ENCODE measurements at places on chromosomes 12 and 14.

- DNase-seq, result peak; percentile 19
Observed at GRCh38 chr14:51019089-51019488, 74.8 kb upstream of the PYGL start.

- DNase-seq, result no peak
Observed at GRCh38 chr14:105333613-105334364, 19.2 kb downstream of the PACS2 start.

- DNase-seq, result no peak
Observed at GRCh38 chr14:74207943-74208342, 31.3 kb upstream of the VSX2 start.

GRCh38 chr12:17577405-17577804 is 512.6 kb downstream of the RERGL start:
- DNase-seq, result no peak

DNA sequence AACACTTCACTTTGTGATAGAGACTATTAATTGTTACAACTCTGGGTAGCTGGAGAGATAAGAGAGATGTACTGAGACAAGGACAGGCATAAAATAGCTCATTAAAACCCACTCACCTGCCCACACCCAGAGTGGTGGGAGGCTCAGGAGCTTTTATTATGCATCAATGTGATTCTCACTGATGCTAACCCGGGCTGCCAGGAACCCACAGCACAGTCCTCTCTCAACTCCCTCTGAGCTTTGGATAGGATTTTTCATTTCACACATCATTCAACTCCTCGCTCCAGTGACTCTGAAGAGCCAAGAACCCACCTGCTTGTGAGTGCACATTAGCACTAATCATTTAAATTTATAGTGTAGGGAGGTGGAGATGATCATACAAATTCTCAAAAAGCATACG is 827.9 kb downstream of the FLRT2 start:
- DNase-seq, result no peak

GRCh38 chr14:67710209-67710608 is 8.5 kb downstream of the RDH12 start:
- DNase-seq, result no peak

DNA sequence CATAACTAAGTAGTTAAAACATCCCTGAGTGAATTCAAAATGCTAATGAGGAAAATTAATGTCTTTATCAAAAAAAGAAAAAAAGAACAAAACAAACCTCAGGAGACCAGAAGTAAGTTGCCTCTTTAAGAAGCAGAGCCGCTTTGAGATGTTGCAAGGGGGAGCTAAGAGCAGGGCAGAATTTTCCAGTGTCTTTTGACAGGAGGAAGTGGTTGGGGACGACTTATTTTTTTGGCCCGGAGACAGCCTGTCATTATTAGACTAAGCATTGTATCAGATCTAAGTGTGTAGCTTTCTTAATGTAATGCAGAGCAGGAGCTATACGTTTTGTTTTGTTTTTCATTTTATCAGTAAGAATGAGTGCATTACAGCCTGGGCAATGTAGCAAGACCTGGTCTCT is 206.6 kb downstream of the CACNA1C start:
- no peak for DNase-seq

GRCh38 chr12:108622421-108622820 is 11.3 kb downstream of the SELPLG start:
- no peak for DNase-seq

GRCh38 chr14:65286443-65286842 is 126.1 kb upstream of the FUT8 start:
- DNase-seq, result no peak

- no peak for DNase-seq
Observed at GRCh38 chr12:52086944-52087835, 7.7 kb downstream of the SMIM41 start.

DNA sequence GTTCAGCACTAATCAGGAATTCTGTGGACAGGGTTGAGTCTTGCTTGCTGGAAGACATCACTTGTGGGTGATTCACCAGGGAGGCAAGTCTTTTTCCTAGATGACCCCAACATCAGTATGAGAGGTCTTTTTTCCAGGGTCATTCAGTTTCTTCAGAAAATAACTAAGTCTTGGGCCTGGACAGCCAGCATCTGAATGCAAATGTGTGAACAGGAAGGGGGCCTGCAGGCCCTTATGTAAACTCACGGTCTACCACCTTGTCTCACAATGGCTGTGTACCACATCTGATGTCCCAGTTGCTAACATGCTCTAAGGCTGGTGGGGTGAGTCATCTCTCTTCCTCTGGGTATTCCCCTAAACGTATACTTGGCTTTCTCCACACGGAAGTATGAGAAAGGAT is 79.2 kb downstream of the HECTD4 start:
- DNase-seq, result peak; percentile 12

DNA sequence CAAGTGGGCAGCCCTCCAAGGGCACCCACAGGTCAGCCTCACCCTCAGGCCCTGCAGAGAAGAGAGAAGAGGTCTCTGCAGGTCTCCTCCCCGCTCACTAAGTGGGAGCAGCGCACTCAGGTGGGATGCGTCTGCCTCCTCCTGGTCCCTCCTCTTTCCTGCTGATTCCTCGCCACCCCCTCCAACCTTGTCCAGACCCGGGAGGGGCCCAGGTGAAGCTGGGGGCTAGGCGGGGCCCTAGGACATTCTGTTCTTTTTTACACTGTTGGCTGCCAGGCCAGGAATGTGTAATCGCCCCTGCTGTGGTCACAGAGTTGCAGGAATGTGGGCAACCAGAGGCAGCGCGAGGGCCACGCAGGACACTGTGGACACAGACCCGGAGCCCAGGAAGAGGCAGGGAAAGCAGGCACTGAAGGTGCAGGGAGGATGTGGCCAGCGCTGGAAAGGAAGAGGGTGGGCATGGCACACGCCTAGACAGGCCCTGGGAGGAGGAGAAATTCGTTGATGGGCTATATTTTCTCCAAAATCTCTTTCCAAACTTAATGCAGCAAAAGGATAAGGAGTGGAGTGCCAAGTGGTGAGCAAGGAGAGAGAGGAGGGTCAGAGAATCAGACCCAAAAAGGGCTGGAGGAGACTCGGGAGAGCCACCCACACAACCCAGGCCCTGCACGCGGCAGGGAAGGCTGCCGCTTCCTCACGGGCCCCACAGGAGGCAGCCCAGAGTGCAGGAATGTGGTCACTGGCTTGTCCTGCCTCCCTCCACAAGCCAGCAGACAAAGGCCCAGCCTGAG is 911 bp upstream of the SCNN1A start:
- DNase-seq, result no peak

DNA sequence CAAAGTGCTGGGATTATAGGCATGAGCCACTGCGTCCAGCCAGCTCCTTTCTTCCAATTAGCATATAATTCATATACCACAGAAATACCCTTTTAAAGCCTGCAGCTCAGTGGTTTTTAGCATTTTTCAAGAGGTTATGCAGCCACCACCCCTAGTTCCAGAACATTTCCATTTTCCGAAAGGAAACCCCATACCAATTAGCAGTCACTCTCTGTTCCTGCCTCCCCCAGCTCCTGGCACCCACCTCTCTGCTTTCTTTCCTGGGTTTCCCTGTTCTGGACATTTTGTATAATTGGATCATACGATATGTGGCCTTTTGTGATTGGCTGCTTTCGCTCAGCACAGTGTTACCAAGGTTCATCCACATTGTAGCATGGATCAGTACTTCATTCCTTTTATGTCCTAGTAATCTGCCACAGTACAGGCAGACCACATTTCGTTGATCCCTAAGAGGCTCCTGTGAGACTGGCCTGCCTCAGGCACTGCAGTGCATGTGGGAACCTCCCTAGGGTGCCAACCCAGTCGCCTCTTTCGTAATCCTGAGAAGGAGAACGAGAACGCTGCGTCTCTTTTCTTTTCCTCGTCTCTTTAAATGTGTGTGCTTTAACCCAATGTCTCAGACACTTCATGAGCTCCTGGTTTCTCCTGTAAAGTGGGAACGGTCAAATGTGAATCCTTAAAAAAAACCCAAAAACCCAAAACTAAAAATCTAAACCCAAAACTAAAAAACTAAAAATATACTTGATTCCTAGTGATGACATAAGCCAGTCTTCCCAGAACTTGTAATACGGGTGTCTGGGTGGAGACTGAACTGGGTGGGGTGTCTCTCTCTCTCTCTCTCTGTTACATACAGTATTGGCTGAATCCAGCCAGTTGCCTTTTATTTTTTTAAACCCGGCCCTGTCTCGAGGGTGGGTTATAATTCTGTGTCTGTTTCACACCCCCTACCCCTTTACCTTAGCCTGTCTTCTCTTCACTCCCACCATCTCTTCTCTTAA is 14.7 kb downstream of the AACS start:
- DNase-seq, result no peak

GRCh38 chr12:121996945-121997612 is 24.6 kb upstream of the BCL7A start:
- DNase-seq, result no peak

DNA sequence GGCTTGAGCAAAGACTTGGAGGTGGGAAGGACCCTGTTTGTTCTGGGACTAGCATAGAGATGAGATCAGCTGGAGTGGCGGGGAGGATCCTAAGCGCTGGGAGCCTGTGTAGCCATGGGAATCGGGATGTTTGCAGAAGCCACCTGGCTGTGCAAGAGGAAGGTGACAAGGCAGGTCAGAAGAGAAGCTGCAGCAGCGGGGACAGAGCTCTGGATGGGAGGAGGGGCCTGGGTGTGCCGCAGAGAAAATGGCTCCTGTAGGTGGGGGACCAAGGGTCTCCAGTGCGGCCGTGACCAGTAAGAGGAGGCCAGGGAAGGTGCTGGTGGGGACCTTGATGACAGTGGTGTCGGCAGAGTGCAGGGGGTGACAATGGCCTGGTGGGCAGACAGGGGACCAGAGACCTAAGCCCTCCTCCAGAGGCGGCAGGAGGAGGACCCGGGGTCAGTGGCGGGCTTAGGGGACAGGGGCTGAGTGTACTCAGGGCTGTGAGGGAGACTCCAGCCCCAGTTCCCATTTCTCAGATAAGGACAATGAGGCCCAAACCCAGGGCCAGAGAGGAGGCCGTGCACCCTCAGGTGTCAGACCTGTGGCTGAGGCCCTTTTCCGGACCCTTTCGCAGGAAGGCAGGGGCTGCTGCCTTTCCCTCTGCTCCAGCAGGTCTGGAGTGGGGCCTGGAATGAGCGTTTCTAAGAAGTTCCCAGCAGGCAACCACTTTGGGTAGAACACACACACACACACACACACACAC is 206.6 kb upstream of the RTL1 start:
- no peak for DNase-seq

GRCh38 chr12:123126294-123127181 is 24.4 kb downstream of the PITPNM2 start:
- DNase-seq, result peak; percentile 97

DNA sequence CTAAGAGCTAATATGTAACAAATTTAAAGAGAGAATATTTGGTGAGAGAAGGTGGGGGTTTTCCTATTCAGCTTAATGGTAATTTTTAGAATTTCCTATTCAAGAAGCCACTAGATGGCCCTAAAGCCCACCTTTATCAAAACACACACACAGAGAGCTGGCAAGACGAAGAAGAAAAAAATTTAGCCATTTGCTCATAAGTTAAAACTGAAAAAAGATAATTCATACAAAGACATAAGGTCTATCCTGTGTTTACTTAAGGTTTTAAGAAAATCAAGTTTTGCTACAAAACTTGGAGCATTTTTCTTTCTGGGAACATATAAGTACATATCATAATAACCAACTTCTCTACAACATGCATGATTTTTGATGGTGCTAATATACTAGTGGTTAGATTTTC is 46.8 kb upstream of the PCED1B start:
- DNase-seq, result no peak

DNA sequence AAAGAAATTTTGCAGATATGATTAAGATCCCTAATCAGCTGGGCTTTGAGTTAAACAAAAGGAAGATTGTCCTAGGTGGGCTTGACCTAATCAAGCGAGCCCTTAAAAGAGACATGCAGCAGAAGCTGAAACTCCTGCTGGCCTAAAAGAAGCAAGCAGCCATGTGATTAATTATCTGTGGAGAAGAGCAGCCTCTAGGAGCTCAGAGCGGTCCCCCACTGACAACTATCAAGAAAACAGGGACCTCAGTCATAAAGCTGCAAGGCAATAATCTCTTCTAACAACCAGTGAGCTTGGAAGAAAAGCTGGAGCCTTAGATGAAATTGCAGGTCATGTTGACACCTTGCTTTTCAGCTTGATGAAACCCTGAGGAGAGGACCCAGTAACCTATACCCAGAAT is 288.9 kb upstream of the CLEC14A start:
- no peak for DNase-seq

DNA sequence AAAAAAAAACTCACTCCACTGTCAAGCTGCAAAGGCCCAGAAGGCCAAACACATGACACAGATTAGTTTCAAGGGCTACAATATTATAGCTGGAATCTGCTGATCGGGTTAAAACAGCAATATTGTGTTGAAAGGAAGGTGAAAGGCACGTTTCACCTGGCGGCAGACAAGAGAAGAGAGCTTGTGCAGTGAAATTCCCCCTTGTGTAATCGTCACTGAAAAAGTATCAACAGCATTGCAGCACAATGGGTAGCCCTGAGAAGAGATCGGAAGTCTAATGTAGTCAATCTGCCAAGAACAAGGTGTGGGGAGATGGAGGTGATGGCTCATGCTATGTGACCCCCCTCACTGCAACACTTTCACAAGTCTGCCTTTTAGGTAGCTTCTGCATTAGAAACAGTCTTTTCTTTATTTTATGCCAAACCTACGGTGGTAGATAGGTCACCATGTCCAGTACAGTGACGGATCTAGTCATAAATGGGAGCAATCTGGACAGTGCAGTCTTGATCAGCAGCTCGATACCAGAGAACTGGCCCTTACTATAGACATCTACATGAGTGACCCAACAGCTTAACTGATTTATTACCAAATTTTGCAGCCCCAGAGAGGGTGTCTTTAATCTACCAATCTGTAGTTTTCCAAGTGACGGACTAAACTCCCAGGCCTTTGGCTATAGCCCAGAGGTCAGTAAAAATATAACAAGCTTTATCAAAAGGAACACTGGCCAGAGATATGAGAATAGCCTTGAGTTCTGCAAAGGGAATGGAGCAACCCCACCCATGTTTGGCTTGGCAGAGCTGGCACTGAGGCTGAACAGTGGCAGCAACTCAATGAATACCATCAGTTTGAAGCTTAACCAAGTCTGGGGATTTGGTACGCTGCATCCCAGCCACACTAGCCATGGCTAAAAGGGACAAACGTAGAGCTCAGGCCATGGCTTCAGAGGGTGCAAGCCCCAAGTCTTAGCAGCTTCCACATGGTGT is 35.4 kb downstream of the SPTSSA start:
- no peak for DNase-seq

DNA sequence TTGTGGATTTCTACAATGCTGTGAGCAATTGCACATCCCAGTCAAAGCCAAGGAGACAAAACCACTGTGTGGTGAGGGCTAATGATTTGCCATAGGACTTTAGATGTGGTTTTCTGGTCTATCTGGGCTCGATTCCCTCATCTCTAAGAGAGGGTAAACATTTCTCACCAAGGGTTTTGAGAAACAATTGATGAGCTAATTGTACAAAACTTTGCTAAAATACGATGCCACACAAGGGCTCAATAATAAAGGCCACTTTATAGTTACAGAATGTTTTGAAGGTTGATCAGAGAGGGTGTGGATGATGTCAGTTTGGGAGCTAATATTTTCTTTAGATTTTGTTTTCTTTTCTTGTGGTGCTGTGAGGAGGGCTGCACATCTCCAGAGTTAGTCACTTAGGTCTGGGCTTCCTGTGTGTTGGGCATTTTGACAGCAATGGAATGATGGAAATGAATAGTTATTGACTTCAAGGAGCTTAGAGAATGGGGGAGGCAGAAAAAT is 60.8 kb upstream of the SLC38A4 start:
- peak; percentile 58 for DNase-seq

GRCh38 chr12:91572869-91573268 is 390.3 kb upstream of the DCN start:
- DNase-seq, result no peak

GRCh38 chr12:117119592-117120198 is 20.5 kb upstream of the TESC start:
- DNase-seq, result no peak

- DNase-seq, result no peak
Observed at GRCh38 chr12:50784501-50784900, 20.6 kb downstream of the ATF1 start.
